ENCODE measurements at places on chromosomes 2 and 18. TPM values are rescaled to one million over a fixed set of nuclear protein-coding genes. Genes with fewer than 3 reads are reported as not detected.

DNA sequence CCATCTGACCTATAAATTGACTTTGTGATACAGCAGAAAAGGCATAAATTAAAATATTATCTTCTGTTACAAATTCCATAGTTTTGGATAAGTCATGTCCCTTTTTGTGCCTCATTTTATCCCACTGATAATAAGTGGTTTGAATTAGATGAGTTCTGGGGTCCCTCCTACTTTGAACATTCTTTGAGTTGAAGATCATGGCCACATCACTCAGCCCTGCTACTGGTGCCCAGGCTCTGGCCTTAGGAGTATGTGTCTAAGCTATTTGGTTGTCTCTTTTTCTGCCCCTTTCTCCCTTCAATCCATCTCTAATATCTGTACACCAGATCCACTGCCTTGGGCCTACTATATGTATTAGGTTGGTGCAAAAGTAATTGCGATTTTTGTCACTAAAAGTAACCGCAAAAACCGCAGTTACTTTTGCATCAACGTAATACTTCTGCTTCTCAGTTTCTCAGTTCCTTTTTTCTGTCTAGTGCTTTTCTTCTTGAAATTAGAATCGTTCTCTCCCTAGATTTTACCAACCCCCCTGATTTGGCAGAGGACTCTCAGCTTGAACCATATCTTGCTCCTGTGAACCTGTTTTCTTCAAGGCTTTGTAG lies 362.5 kb upstream of the TNP1 start:
- DNase-seq: no peak

- DNase-seq: no peak
Measured at GRCh38 chr2:102544182-102544581, 71.2 kb downstream of the SLC9A4 start.

DNA sequence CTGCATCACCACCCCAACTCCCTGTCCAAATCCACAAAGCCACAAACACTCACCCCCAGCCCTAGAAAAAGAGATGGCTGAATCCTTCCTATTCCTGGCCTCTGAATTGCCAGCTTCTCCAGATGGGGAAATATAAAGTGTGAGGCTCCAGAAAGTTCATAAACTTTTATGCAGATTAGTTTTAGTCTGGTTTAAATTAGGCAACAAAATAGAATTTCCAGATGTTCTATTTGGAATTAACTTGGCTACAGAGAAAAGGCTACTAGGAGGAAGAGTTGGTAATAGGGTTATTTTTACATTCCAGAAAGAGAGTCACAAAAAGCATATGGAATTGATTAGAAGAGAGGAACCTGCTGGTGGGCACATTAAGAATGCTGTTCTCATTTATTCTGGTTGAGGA lies 56.0 kb downstream of the EN1 start:
- DNase-seq: no peak

GRCh38 chr2:105919826-105920225 lies 175.1 kb downstream of the NCK2 start:
- DNase-seq: no peak

DNA sequence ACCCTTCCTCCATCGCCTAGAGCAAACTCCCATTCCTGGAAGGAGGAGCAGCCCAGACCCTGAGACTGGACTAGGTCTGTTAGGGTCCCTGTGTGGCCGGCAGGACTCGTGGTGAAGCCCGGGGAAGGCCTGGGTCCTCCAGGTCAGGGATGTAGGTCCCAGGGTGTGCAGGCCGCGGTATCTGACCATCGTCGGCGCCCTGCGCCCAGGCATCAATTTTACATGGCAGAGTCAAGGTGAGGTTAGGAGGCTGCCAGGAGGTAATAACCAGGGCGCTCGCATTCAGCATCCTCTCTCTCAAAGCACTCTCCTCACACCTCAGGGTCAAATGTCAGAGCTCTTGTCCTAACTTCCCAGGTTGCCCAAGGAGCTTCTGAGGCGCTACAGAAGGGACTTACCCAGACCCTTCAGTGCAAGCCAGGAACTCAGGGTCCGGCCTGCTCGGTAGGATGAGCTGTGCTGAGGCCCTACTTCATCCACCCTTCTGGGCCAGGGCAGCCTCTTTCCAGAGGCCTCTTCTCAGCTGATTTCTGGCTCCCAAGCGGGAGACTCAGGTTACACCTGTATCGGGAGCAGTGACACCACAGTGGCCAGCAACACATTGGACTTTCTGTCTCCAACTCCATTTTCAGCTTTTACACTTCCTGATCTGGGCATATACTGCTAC lies 628 bp downstream of the SH2D6 start:
- no peak for DNase-seq

Gene MALL
- total RNA-seq: 64.3 TPM

Gene SKOR2
- total RNA-seq: not detected

Gene TSN
- total RNA-seq: 91.5 TPM

Data from dermis microvascular lymphatic vessel endothelial cell (primary cell).